T47D (cell line): ENCODE measurements at places on chromosomes 2 and 18.
A peak's percentile ranks its signal among the peaks of the same experiment; 100 is the strongest.

GRCh38 chr2:153156743-153157142 is 321.8 kb downstream of the RPRM start:
- no peak for DNase-seq

DNA sequence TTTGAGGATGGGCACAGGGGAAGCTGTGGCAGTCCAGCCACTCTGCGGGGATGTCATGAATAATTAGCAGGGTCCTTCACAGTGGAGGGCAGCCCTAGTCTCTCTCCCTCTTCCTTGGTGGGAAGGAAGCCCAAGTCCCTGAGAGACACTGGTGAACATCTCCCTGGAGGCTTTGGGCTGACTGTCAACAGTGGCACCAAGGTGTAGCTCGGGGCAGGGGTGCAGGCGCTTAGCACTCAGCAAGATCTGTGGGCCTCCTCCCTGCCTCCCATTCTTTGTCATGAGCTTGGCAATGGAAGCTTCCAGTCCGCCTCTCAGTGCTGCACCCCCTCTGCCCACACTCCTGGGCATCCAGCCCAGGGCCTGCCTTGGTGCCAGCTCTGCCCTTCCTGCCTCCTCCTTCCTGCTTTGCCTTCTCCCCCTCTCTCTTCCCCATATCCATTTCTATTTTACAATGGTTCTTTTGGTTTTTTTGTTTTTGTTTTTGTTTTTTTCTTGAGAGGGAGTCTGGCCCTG is 59.4 kb downstream of the STEAP3 start:
- no peak for DNase-seq

- no peak for DNase-seq
These were observed 11.6 kb upstream of the CPS1 start for GRCh38 chr2:210544831-210545230.

- DNase-seq, result peak; percentile 23
These were observed 12.4 kb downstream of the DYM start for GRCh38 chr18:49447810-49448745.

DNA sequence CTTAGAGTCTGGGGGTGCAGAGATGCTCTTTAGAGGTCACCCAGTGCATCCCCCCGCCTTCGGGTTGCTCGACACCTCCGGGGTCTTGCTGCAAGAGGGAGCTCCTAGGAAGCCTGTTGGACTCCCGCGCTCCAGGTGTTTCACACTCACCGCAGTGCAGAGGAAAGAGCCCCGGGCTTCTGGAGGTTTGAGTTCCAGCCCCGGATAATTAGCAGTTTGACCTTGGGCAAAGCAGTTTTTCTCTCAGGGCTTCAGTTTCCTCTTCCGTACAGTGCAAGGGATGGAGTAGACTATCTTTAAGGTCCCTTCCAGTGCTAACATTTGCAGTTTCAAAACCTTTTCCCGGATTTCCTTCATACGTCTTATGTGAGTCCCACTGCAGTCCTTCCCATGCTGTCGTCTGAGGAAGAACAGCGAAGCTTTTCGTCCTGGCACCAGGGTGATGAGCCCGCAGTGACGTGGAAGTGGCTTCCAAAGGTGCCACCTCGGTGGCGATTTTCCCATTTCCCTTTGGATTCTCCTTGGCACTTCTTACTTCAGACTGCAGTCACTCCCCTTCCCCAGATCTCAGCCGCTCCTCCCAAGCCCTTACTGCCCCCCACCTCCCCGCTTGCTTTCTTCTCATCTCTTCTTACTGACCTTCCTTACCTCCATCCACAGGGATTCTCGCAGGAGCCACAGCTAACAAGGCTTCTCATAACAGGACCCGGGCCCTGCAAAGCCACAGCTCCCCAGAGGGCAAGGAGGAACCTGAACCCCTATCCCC is 585 bp downstream of the PNKD start:
- no peak for DNase-seq

DNA sequence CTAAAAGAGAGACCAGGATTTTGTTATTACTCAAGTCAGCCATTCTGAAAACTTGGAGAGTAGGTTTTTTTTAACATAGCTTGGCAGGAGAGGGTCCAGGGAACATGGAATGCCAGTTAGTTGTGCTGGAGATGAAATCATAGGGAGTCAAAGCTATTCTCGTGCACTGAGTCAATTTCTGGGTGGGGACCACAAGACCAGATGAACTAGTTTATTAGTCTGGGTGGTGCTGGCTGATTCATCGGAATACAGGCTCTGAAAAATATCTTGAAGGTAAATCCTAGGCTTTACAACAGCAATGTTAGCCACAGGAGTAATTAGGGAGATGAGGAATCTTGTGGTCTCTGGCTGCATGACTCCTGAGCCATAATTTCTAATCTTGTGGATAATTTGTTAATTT is 921.4 kb downstream of the TRIB2 start:
- no peak for DNase-seq

DNA sequence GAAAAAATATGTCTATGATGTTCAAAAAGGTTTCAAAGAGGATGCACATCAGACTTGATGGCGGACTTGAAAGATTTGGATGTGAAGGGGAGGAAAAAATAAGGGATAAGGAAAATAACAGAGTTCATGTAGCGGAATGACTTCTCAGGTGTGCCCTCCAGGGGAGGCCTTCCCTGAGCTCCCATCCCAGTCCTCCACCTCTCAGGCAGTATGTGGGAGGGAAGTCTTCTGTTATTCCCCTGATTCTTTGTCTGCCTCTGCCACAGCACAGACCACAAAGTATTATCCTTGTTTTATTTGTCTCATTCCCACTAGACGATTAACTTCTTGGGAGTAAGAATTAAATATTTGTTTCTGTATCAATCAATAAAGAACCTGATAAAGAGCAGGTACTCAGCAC is 17.7 kb downstream of the COL5A2 start:
- DNase-seq, result no peak

GRCh38 chr2:236847023-236847422 is 238.7 kb upstream of the COPS8 start:
- no peak for DNase-seq

- DNase-seq, result no peak
These were observed 66.3 kb upstream of the GPR45 start for GRCh38 chr2:105175231-105175630.

DNA sequence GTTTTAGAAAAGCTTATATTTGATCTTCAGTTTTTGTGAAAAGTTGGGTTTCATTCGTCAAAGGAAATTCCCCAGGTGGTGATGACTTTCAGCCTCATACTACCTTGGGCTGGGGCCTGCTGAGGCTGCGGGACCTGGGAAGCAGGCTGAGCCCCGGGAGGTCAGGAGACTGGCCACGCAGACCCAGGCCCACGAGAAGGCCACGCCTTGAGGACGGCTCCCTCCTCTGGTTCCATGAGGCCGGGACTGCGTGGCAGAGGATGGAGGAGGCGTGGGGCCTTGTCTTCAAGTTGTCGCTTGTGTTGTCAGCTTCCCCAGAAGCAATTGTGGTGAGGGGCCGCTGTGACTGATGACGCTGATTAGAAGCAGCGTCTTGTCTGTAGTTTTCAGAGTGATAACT is 11.8 kb downstream of the CNDP2 start:
- no peak for DNase-seq
